ENCODE measurements at places on chromosomes 3 and 15.

- DNase-seq: no peak
Measured at GRCh38 chr15:51702710-51703109, 21.4 kb downstream of the SCG3 start.

GRCh38 chr3:171654809-171655208 is 155.5 kb downstream of the PLD1 start:
- no peak for DNase-seq

DNA sequence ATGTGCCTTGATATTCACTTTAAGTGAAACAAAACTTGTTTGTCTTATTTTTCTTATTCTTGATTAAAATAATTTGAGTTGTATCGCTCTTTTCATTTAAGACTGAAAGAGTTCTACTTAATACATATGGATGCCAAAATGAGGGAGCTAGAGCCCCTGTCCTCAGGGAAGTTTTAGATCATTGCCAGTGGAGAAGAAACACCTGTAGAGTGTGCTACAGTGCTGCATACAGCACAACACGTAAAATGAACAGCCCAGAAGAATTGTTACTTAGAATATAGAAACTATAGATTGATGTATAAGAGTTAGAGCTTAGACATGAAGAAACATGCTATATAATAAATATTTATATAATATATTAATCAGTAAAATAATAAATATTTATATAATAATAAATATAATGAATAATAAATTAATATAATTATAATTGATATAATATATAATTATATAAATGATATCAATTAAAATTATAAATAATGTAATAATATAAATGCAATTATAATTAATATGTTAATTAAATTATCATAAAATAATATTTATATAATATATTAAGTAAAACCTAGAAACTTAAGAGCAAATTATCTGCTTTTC is 1234.7 kb downstream of the ROBO2 start:
- no peak for DNase-seq

- no peak for DNase-seq
Measured at GRCh38 chr15:29090617-29091466, 178.8 kb downstream of the NSMCE3 start.

DNA sequence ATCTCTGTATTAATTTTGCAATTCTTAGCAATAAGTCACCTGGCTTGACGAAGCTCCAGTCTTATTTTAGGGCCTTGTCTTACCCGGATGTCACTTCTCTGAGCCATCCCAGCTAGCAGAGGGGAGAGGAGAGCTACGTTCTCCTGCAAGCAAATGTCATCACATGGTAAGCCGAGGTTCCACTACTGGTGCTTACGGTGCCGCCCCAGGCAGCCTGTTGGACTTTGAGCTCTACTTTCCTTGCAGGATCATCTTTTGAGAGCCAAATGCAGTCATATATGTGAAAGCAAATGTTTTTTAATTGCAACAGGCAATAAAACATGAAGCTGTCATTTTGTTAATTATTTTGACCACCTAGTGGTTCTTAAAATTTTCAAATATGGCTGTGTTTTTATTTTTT is 140.9 kb downstream of the FAM43A start:
- DNase-seq: no peak

DNA sequence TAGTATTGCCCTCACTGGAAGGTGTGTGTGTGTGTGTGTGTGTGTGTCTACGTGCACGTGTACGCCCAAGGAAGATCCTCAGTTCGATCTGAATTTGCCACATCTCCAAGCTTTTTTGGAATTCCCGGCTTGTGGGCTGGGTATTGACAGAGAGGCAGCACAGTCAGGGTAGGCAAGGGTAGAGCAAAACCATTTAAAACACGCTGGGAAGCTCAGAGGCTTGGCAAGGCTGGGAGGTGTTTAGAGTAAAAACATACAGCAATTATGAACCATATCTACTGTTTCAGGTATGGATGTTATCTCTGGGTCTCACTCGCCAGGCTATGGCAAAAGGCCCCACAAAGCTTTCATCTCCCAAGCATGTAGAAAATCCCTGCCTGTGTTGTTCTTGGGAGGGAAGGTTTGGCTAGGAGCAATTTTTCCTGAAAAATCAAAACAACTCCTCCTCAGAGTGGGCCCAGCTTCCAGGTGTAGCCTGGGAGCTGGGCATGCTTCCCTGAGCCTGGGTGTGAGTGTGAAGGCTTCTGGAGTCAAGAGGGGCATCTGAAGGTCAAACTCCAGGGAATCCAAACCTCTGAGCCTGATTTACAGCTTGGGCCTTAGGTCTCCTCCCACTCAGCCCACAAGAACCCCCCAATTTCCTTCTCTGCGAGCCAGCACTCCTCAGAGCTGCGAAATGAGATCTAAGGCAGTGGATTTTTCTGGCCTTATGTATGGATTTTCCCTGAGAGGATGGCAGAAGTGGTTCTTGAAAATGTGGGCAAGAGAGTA is 244.8 kb upstream of the TPRG1 start:
- DNase-seq: no peak
